ENCODE measurements at places on chromosomes 11 and 22.
A peak's percentile ranks its signal among the peaks of the same experiment; 100 is the strongest.

DNA sequence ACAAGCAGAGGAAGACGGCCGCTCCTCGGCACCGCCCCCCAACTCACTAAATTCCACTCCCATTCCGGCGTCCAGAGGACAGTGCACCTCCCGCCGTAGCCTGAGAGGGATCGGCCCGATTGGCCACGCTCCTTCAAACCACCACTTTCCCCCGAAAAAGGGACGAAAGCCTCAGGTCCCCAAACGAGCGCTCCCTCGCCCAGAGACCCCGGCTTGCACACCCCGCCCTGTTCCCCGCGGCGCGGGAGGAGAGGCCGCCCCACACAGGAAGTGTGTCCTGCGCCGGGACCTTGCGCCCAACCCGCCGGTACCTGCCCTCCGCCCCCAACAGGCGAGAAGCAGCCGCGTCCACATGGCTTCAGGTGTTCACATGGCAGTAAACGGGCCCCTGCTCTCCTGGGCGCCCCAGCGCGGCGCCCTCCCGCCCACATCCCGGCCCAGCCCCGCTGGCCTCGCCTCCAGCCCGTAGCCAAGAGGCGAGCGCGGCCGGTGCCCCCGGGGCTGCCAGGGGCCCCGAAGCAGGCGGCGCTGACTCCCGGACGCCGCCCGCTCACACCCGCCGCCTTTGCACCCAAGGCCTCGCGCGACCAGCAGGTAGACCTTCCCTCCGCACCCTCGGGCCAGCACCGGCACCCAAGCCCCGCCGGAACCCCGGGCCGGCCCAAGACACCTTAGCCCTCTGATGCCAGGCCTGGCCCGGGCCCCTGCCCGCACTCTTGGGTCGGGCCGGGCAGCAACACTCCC is 849 bp downstream of the TCF20 start:
- DNase-seq, result peak; percentile 65

DNA sequence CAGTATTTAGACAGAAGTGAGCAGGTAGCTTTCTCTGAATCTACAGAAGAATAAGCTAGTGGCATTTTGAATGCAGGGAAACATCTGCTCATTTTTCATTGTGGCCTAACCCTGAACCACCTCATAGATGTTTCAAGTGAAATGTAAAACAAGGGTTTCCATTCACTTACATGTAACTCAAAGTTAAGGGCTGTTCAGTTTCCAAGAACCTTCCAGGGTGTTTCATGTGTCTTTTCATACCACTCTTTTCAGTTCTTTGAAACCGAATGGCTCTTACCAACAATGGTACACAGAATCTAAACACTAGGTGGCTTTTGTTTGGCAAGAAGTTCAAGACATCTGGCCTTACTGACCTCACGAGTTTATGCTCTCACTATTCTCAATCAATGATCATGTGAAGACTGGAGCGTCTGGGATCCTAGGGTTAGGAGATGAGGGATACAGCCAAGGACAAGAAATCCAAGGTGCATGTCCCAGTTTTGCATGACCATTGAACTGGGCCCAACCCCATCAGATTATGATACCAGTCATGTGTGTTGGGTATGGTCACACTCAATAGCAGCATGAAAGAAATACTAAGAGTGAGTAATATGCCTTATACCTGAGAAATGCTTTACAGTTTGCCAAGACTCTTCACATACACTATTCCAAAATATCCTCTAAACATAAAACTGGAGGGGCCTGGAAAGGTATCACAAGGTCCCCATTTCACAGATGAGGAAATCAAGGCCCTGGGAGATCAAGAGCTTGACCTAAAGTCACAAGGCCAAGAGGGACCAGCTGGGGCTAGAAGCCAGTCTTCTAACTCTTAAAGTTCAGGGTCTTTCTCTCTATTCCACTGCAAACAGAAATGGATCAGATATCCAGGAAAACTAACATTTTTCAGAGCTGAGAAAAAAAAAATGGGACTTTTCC is 92.7 kb downstream of the ETS1 start:
- peak; percentile 85 for DNase-seq

DNA sequence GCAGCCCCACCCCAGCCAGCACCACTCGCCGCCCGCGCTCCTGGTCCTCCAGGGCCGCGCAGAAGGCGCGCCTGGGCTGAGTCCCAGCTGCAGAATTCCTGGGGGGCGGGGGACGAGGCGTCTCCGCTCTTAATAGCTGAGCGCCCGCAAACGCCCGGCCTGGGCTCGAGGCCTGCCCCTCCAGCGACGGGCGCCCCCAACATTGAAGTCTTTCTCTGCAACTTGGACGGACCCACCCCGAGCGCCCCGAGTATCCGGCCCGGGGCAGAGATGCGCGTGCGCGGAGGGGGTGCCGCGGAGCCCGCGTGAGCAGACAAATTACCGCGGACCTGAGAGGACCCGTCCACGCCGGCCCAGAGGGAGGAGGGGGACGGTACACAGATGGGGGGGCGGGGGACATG is 6.7 kb upstream of the SYT7 start:
- DNase-seq, result peak; percentile 16

DNA sequence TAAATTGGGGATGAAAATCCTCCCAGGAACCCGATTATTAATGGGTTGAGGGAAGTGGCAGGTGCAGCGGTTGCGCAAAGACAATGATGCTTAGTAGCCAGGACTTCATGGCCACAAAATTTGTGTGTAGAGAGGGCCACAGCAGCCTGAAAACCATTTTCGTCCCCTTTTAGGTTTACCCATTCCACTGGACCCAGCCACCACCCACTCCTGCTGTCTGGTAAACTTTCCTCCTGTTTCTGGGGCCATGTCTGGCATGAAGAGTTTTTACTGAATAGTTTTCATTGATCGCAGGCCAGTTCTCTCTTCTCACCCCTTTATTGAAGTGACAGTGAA is 69.5 kb upstream of the SYT13 start:
- no peak for DNase-seq

DNA sequence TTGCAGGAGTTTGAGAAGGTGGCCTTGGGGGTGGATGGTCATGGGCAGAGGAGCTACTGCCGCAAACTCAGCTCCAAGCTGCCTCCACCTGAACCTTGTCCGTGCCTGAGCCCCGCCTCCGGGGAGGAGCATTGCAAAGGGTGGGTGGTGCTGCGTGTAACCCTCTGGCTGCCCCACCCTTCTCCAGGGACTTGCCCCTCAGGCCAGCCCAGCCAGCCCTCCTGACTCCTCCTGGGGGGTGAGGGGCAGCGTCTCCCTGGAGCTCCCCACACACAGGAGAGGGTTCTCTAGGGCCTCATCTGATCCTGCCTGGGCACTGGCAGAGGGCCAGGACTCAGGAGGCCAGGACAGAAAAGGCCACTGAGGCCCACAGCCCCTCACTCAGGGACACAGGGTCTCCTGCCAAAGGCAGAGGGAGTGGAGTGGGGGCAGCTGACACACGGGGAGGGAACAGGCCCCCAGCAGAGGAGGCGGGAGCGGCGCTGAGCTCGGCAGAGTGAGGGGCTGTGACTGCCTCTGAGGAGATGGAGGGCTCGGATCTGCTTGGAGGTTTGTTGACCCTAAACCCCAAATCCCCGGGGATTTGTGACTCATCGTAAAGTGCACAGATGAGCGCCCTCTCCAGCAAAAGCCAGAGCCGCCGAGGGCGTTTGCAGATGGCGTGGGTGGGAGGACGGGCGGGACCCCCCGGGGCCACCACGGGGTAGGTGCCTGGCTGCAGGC is 12.8 kb downstream of the BRSK2 start:
- DNase-seq, result no peak

DNA sequence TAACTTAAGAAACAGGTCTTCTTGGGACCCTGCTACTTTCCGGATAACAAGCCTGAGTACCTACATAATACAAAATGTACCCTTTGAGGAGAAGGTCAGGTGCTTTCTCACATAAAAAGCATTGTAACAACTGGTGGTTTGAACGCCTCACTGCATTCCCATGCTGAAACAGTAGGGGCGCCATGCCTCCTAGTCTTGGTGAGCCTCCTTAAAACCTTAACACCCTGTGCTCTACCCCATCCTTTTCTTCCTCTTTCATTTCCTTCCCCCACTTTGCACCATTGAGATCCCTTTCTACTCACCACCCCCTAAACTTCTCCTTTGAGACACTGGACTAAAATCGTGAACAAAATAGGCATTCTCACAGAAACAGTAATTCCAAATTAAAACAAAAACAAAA is 729.3 kb downstream of the NTM start:
- DNase-seq, result no peak

DNA sequence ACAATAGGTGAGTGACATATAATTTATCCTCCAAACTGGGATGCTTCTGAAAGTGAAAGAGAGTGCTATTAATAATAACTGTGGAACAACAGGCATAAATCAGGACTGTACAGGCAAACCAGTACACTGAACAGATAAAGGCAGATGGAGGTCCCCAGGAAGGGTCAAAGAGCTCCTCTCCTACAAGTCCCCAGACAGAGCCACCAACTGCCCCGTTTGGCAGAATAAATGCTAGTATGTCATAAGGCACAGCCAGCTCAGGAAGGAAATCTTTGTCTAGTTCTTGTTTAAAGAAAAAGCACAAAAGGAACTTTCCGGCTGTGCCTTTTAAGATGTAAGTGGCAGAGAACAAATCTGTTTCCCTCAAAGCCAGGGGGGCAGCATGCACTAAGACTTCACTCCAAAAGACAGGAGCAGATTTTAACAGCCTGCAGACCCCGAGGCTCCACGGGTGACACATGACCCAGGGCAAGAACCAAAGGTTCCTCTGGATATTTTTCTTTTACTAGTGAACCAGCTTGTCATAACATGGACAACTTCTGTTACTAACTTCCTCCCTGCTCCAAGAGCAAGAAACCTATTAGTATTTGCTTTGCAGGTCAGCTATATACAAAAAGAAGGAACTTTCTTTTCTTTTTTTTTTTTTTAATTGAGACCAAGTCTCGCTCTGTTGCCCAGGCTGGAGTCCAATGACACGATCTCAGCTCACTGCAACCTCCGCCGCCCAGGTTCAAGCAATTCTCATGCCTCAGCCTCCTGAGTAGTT is 50.2 kb downstream of the MYH9 start:
- no peak for DNase-seq

GRCh38 chr22:44139773-44140172 is 41.0 kb upstream of the PARVG start:
- DNase-seq, result no peak

DNA sequence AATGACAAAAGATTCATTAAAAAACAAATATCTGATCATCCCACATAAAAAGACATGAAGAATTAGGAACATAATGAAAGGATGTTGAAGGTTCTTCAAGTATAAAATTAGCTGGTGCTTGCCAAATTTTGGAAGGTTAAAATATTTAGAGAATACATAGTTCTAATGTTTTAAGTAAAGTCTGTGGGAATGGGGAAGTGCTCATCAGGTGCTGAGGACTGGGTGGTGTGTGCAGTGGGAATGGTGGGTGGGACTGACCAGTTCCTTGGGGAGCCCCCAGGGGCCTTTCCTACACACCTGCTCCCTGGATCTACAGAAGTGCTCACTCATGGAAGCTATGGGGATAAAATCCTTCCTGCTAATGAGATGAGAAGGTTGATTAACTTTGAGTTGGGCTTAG is 11.8 kb downstream of the LDLRAD3 start:
- DNase-seq, result no peak

GRCh38 chr22:27075891-27076290 is 418.5 kb downstream of the MIAT start:
- DNase-seq, result no peak

- DNase-seq, result no peak
These were observed 2.3 kb downstream of the CCDC86 start for GRCh38 chr11:60844045-60844869.

DNA sequence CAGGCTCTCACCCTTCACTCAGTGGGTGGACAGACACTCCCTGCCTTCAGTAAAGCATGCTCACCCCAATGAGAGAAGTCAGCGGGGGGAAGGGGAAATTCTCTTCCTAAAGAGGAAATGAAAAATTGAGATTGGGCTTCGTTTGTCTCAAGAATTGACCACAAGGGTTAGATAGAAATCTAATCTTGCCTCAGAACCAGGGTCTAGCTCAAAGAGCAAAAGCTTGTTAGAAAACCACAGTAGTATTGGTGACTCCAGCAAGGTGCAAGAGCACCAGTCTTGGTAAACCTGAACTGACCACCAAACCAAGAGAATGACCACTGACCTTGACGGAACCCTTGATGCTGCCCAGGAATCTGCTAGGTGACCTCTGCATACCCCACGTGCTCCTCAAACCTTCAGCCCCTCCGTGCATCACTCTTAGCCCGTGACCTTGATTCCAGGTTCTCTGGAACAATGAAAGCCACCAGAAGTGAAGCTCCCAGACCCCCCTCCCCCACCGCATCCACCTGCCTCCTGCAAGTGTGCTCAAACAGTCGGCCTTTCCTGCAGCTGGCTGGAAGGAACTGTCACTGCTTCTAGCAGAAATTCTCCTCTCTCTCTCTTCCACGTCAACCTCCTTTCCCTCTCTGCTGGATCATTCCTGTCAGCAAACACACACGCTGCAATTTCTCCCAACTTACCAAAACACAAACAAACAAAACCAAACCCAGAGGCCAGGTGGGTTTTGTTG is 3.1 kb upstream of the TMA7B start:
- no peak for DNase-seq

DNA sequence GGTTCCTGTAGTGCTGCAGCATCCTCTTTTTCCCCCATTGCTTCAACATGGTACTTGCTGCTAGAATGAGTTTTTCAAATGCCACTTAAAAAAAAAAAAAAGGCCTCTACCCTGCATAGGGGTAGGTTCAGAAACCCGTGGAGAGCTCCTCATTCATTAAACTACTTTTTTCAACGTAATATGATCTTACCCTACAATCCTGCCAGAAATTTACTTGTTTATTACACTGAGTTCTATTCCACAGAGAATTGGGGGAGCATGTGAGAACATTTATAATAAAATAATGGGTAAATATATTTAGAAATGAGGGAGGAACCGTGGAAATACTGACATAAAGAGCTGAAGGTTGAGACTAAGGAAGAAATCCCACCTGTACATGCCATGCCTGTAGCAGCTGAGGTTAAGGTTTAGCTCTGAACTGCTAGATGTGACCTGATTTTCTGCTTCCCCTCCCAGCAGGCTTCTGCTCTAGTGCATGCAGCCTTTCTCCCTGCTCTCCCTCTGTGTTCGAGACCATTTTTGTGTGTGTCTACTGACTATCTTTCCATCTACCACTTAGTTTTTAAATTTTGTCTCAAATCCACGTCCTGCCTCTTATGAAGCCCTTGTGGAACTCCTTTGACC is 225.7 kb downstream of the DDX10 start:
- no peak for DNase-seq

DNA sequence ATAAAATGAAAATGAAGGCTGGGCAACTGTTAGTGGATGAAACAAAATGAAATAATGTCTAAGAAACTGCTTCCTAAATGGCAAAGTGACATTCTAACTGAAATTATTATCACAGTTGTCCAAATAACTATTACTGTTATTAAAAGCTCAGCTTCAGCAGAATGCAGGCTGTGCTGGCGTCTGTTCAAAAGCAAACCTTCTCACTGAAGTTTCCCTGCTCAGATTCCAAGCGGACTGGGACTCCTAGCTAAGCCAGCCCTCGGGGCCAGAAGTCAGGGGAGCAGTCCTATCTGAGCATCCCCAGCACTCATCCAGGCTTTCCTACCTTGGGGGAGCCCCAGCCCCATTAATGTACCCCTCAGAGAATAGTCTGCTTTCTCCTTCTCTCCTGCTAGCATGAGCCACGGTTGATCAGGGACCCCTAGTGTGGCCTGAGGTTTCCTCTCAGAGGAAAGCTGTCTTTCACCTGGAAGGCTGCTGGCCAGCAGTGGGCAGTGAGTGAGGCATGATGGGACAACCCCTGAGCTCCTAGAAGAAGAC is 1167.3 kb downstream of the TBC1D22A start:
- DNase-seq, result no peak

GRCh38 chr11:118338637-118339061 is 3.9 kb downstream of the CD3D start:
- peak; percentile 92 for DNase-seq

GRCh38 chr22:29994943-29995342 is 85.3 kb upstream of the HORMAD2 start:
- DNase-seq, result no peak

Data from CD4-positive, alpha-beta T cell treated with Interleukin-2 at 100 ng/mL for 4 hours (primary cell).